NCI-H446 treated with DMSO at 0.1 percent for 48 hours (cell line): ENCODE measurements at places on chromosomes 6 and 20.

GRCh38 chr20:54872440-54872839 is 397.0 kb downstream of the DOK5 start:
- DNase-seq: no peak

GRCh38 chr6:136158387-136158821 is 91.7 kb downstream of the MTFR2 start:
- DNase-seq: no peak

GRCh38 chr6:14386668-14387067 is 269.1 kb downstream of the CD83 start:
- no peak for DNase-seq

DNA sequence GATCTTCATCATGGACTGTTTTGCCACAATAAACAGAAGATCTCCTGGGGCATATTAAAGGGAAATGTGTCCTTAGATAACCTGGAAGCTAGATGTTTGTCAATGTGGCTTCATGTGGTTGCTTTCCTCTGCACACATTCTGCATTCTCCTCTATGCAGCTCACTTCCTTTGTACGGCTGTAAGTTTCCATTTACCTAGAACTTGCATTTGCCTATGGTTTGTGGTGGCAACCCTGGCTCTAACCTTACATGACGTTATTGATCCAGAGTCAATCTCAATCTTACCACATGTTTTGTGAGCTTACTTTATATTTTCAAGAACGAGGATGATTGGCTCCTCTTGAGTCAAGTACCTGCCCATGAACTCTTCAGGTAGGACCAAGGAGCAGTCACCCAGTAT is 863.1 kb downstream of the MAFB start:
- no peak for DNase-seq

DNA sequence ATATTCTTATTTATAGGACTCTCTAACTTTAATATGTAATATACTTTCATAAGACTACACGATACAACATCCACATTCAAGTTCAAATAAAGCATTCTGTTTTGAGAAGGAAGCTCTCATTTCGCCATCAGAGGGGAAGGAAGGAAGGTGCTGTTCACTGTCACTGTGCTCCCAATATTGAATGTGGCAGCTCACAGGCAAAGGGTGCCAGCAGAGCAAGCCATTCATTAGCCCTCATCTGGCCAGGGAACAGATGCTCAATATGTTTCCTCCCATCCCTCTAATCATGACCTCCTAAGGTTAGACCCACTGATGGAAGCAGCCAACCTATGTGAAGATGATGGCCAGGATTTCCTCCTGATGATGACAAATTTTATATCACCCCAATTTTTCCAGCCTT is 154.4 kb downstream of the DST start:
- DNase-seq: no peak

DNA sequence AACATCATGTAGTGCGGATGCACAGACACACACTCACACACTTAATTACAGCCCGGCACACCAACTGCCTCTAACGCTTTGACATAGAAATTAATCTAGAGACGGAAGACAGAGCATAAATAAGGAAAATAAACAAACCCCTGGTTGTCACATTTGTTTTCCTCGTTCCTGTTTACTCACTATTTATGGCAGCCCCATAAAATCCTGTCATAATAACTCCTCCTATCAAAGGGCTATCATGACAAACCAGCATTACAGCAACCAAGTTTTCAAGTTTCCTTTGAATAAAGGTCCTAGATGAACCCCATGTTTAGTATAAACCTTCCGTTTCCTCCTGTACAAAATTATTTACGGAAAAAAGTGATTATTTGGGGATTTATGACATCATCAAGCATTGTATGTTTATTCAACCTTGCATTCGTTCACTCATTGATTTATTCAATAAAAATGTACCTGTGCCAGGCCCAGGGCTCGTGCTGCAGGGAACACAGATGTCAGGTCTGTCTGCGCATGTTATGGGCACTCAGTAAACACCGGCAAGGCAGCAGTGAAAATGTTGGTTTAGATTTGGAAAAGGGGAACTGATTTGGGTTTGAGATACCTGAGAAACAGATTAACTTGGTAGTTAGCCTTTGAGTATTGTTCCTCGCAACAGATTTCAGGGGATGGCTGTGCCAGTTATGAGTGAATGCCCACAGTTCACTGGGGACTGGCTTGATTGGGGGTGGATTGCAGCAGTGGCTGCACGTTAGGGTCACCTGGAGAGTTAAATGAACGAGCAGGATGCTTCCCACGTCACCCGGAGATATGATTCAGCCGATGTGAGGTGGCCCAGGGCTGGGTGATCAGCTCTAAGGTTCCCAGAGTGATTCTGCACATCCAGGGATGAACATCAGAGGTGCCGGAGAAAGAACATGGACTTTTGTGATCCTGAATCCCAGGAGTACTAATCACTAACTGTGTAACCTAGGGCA is 295.3 kb upstream of the FOXQ1 start:
- DNase-seq: no peak

DNA sequence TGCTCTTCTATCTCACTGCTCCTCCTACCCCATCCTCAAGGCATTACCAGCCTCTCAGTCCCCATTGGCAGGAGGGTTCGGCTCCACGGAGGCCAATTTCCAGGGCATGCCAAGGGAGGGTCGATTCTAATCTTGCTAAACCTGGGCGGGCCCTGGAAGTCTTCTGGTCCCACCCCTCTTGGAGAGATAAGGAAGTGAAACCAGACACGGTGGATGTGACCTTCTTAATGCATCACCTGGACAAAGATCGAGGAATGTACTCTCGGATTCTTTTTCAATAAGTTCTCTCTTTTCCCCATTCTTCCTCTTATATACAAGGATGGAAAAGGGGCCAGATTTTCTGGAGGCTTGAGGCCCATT is 112.2 kb upstream of the ARMC2 start:
- no peak for DNase-seq

- peak; percentile 68 for DNase-seq
These were observed 239.8 kb upstream of the SULF2 start for GRCh38 chr20:48025051-48025515.

DNA sequence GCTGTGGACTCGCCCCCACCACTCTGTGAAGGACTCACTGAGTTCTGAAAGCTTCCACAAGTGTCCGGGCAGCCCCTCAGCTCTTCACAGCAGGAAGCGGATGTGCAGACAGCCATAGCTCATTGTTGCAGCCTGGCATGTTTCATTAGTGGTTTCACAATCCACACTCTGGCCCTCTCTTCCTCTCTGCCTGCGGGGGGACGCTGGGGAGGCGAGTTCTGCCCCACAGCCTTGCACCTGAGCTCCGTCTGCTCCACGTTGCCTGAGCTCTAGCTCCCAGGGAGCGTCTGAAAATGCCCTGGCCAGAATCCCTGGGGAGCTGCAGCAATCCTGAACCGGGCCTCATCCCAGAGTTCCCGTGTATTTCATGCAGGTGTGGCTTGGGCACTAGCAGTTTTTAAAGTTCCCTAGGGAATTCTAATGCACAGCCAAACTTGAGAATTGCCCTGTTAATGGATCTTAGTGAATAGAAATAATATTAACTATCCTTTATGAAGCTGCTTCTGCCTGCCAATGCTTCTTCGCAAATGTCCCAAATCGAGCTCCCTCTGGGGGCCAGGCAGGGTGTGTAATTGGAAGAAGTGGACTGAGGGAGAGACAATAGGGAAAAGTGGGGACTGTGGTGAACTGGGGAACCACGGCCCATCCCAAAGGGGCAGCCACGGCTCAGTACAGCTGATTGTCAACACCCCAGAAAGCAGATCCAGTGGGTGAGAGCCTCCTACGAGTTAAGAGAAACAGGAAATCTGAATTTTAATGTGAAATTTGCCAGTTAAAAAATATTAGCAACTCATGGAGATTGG is 51.5 kb downstream of the CTCFL start:
- no peak for DNase-seq

GRCh38 chr6:77740380-77740779 is 87.5 kb downstream of the MEI4 start:
- no peak for DNase-seq

- DNase-seq: no peak
These were observed 11.6 kb downstream of the SNHG17 start for GRCh38 chr20:38423541-38423940.

GRCh38 chr6:13688692-13689196 is 22.9 kb downstream of the RANBP9 start:
- DNase-seq: no peak

DNA sequence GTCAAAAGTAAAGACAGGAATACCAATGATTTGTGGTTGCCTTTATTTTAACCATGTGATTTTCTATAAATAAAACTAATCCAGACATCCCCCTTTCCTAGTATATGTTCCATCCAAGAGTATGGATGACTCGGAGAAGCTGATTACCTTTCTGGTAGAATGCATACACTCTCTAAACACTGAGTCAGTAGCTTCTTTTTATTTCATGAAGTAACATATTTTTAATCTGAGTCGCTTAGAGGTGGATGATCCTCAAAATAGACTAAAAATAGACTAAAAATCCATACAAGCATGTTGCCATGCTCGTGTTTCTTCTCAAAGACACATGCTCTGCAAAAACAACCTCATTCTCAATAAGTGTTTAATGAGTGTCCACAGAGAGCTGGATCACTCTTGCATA is 263.7 kb downstream of the COL12A1 start:
- DNase-seq: no peak
